ENCODE measurements at places on chromosomes 7 and 10.
A peak's percentile ranks its signal among the peaks of the same experiment; 100 is the strongest.

DNA sequence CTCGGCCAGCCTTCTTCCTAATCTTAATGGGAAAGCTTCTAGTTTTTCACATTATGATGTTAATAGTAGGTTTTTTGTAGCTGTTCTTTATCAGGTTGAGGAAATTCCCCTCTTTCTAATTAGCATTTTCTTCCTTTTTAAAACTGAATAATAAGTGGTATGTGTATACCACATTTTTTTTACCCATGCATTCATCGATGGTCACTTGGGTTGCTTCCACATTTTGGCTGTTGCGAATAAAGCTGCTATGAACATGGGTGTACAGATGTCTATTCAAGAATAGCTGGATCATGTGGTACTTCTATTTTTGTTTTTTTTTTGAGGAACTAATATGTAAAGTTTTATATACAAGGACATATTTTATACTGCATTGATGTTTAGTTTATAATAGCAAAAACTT is 44.3 kb downstream of the NRF1 start:
- DNase-seq, result no peak

- DNase-seq, result peak; percentile 30
Measured at GRCh38 chr10:100824886-100825285, 79.5 kb downstream of the PAX2 start.

DNA sequence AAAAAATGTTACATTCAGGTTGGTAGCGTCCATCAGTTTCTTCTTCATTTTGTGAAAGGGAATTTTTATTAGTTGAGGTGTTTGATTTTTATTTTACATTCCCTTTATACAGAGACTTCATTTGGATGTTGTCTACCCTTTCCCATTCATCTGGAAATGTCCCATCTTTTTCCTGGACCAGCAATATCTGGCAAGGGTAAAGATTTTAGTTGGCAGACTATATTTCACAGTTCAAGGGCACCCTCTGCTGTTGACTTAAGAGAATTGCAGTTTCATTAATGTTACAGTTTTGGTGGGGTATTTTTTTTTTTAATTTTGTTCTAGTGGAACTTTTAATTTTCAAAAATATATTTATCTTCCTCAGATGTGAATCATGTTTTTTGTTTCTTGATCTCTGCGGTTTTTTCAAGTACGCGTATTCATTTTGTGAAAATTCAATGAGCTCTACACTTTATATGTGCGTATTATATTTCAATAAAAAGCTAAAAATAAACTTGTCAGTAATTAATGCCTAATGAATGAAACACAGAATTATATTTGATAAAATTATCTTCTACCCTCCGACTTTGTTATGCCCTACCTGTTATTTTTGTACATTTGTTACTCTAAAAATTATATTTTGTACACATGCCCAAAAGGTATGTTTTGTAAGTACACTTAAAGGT is 97.9 kb upstream of the KLF14 start:
- DNase-seq, result no peak

DNA sequence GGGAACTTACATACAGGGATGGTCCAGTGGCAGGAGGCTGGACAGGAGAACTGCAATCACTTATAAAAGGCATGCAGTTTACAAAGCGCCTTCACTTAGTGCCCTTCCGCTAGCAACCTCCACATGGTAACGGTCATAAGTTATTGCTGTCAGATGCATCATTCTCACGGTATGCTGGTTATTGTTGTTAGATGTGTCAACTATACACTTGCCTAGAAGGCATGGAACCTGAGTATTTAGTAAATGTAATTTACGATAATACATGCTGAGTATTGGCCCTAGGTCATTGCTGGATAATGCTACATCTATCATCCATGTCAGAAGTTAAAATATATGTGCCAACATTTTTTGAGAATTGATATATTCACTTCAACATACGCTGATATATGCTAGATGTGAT is 155.1 kb upstream of the MBL2 start:
- DNase-seq, result no peak

GRCh38 chr7:5701085-5701914 is 80.2 kb downstream of the RNF216 start:
- DNase-seq, result no peak
